A549 treated with CORT108297 at 1 μM for 4 hours (cell line): ENCODE measurements at places on chromosomes 12 and 14. TPM values are rescaled to one million over a fixed set of nuclear protein-coding genes. Genes with fewer than 3 reads are reported as not detected.

CCDC197 gene
- not detected in 5 replicates for total RNA-seq

CLEC4A gene
- 0.15 to 0.31 TPM (median 0.21 TPM) in 3 of 5 replicates, not detected in the others for total RNA-seq

MBIP gene
- 12.9 to 19.4 TPM (median 15.8 TPM) in 5 replicates for total RNA-seq

AQP2 gene
- not detected in 5 replicates for total RNA-seq

TMEM30B gene
- total RNA-seq = 0.12 to 0.27 TPM (median 0.17 TPM) in 5 replicates

SIX1 gene
- total RNA-seq = 6.5 to 8.9 TPM (median 8.8 TPM) in 5 replicates

DDX47 gene
- 83.8 to 117 TPM (median 89.7 TPM) in 5 replicates for total RNA-seq

CRIP2 gene
- 94.2 to 194 TPM (median 175 TPM) in 5 replicates for total RNA-seq

SLC5A8 gene
- total RNA-seq = not detected in 5 replicates

CYP27B1 gene
- 1.2 to 3.7 TPM (median 2.0 TPM) in 5 replicates for total RNA-seq

KLHDC1 gene
- total RNA-seq = 0.17 to 0.46 TPM (median 0.36 TPM) in 5 replicates

CELA1 gene
- not detected in 5 replicates for total RNA-seq

FGD6 gene
- total RNA-seq = 12.5 to 17.4 TPM (median 14.9 TPM) in 5 replicates

RERGL gene
- total RNA-seq = not detected in 5 replicates
